ENCODE measurements at places on chromosomes 7 and 10.

GRCh38 chr7:22688084-22688483 is 38.9 kb upstream of the IL6 start:
- no peak for DNase-seq

GRCh38 chr10:31126593-31126992 is 94.9 kb upstream of the ZNF438 start:
- DNase-seq: no peak

DNA sequence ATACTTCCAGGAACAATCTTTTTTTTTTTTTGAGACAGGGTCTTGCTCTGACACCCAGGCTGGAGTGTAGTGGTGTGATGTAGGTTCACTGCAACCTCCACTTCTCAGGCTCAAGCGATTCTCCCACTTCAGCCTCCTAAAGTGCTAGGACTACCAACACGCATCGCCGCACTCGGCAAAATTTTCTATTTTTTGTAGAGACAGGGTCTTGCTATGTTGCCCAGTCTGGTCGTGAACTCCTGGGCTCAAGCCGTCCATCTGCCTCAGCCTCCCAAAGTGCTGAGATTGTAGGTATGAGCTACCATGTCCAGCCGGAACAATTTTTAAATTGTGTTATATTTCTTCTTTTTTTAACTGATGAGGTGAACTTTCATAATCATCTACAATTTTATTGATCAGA is 2.1 kb downstream of the ZNF511 start:
- no peak for DNase-seq

DNA sequence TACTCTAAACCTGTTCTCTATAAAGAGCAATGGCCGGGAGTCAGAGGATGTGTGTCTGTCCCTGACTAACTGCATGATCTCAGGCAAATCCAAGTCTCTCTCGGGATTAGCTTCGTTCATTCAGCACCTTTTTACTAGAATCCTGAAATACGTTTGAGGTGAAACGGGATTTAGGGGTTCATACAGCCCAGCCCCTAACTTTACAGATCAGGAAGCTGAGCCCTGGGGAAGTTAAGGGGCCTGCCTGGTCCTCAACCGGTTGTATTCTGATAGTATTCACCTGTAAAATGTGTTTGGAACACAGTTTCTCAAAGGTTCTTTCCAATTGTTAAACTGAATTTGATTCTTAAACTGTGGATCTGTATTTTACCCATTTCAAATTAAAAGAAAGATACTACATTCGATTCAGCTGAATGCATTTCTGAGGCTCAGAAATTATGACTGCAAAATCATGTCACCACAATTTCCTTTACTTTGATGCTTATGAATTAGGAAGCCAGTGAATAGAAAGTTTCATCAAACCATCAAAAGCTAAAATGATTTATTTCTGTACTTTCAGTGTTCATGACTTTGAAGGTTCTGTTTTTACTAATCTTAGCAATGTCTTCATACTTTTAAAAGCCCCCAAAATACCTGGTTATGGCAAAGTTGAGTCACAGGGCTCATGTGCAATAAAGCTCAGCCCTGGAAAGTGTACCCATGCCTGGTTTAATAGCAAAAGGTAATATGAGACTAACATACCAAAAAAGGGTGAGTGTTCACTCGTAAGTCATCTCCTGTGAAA is 28.9 kb upstream of the EZH2 start:
- DNase-seq: no peak

GRCh38 chr7:31175672-31176071 is 123.6 kb downstream of the ADCYAP1R1 start:
- no peak for DNase-seq

DNA sequence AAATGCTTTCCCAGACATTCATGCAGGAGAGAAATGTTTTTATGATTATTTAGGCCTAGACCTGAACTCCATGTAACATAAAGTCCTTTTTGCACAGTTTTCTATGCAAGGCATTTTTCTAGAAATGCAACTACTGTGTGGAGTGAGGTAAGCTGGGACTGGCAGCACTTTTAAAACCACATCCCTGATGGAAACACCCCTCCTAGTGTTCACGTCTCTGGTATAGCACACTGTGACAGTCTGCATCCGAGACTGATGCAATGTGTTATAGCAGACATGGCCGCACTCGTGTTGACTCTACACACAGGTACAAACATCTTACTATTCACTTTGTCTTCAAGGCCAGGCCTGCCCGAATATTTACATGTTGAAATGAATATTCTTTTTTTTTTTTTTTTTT is 19.3 kb upstream of the ERCC6 start:
- no peak for DNase-seq

GRCh38 chr10:43082746-43083145 is 5.9 kb downstream of the RET start:
- no peak for DNase-seq

DNA sequence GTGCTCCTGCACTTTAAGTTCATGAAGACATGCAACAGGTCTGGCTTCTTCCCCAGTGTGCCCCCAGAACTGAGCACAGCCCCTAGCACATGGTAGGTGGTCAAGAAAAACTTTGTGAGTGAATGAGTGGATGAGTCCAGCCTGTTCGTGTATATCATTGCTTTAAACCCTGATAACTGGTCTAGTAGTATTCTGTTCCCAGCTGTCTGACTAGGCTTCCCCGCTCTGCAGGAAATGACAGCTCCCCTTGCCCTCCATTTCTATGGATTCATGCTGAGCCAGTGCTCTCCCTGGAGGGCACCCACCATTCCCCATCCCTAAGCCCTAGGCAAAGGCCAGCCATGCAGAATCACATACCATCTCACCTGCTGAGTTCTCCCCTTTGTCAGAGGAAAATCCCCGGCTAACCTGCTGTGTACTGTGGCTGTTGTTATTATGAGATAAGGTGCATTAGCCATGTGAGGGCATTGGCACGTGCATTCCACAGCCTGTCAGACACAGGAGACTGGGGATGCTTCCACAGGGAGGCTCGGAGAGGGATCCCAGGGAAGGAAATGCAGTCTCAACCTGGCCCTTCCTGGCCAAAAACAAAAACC is 698.9 kb downstream of the GRID1 start:
- DNase-seq: no peak

- no peak for DNase-seq
These were observed 143.4 kb downstream of the HERPUD2 start for GRCh38 chr7:35551321-35552081.

DNA sequence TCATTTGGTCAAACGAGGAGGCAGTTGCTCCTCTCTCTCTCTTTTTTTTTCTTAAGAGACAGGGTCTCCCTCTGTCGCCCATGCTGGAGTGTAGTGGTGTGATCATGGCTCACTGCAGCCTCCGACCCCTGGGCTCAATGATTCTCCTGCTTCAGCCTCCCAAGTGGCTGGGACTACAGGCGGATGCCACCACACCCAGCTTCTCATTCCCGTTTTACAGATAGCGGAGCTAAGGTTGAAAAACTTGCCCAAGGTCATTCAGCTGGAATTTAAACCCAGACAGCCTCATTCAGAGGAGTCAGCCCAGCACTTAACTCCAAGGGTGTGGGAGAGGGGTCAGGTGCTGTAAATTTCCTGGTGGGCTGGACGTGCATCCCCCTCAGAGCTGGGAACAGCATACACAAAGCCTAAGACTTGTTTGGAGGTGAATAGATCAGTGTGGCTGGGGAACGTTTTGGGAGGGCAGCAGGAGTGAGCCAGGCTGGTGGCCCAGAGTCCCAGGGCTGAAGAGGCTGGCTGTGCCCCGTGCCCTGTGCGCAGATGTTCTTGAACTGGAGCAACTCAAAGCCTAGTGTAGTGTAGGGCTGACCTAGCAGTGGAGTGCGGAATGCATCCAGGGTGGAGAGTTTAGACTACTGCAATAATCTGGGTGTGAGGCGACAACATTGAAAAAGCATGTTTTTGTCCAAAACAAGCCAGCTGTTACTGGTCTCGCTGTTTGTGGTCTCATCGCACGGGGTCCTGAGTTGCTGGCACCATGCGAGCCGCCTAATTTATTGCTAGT is 2.3 kb downstream of the HTRA1 start:
- DNase-seq: no peak

DNA sequence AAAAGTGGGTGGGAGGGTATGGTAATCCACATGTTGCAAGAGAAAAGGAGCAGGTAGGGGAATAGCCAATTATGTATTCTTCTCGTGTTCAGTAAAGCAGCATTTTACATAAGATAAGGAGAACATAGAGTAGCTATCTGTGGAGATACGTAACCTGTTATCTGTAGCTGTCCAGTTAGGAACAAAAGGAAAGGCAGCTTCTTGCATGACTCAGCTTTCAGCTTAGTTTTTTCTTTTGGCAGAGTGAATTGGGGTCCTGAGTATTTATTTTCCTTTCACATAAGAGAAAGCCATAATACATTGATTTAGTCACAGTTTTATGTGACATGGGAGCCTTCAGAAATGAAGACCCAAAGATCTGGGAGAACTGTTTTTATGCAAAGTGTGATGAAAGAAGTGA is 116.7 kb upstream of the IMMP2L start:
- no peak for DNase-seq

DNA sequence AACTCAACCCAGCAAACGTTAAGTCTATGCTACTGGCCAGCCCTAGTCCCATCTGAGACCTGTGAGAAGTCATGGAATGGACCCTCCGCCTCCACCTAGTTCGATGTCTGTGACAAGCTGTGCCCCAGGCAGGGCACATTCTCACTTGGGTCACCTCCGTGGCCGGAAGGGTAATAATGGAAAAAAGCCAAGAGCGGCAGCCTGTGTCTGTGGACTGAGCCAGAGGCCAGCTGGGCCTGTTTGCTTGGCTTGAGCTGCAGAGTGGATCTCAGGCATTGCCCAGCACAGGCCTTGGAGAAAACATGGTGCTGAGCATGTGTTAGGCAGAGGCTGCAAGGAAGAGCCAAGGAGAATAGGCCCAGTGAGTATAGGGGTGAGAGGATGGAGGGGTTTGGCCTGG is 97.8 kb downstream of the GALNT17 start:
- no peak for DNase-seq

- peak; percentile 79 for DNase-seq
These were observed 172.6 kb downstream of the FAM107B start for GRCh38 chr10:14601872-14602725.

DNA sequence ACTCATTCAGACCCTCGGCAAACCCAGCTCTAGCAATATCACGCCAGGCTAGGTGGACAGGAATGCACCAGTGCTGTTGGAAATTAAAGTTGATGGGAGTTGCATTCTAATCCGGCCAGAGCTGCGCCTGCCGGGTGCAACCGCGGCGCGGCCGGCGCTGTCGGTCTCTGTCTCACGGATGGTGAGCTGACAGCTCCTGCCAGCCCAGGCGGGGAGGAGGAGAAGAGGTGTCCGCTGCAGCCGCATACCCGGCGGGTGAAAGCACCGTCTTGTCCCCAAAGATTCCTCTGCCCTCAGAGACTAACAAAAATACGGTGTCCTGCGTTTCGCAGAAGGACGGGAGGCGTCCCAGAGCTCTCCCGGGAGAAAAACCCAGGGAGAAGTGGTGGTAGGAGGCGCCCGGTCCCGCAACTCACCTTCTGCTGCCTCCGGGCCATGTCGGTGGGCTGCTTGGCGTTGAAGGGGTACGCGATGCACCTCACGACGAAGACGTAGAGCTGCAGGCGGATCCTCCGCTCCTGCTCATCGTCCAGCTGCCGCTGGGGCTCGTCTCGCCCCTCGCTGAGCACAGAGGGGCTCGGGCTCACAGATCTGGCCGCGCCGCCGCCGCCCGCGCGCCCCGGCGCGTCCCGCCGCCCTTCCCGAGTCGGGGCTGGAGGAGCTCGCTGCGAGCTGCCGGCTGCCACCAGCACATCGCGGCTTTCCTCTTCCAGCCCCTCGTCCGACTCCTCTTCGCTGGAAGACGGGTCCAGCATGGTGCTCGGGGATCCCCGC is 490 bp downstream of the CADPS2 start:
- no peak for DNase-seq

DNA sequence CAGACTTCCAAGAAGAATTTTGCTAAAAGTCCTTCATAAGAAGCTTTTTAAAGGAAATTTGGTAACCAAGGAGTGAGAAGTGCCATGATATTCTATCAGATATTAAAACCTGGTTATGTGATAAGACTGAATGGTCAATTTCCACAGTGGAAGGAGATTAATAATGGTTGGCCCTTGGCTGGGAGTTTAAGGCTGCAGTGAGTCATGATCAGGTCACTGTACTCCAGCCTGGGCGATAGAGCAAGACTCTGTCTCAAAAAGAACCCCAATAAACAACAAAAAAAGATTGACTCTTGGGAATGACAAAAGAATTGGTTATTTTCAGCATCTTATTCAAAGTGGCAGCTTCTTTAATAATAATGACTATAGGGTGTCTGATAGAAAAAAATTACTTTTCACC is 37.2 kb downstream of the EXOC4 start:
- DNase-seq: no peak

DNA sequence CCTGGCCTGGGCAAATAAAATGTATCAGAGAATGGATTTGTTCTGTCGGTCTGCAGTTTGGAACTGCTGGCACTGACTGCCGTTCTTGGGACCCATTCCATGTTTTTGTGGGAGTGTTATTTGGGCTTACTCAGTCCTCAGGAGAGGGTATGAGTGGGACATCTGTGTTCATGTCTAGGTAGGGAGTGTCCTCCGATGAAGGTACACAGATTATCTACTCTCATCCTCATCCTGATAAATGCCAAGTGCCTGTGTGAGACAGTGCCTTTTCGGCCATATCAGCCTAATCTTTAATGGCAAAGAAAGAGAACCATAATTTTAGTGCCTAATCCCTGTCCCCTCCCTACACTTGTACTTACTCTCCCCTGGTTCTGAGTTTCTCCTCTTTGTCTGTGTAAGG is 409.4 kb downstream of the REEP3 start:
- no peak for DNase-seq

DNA sequence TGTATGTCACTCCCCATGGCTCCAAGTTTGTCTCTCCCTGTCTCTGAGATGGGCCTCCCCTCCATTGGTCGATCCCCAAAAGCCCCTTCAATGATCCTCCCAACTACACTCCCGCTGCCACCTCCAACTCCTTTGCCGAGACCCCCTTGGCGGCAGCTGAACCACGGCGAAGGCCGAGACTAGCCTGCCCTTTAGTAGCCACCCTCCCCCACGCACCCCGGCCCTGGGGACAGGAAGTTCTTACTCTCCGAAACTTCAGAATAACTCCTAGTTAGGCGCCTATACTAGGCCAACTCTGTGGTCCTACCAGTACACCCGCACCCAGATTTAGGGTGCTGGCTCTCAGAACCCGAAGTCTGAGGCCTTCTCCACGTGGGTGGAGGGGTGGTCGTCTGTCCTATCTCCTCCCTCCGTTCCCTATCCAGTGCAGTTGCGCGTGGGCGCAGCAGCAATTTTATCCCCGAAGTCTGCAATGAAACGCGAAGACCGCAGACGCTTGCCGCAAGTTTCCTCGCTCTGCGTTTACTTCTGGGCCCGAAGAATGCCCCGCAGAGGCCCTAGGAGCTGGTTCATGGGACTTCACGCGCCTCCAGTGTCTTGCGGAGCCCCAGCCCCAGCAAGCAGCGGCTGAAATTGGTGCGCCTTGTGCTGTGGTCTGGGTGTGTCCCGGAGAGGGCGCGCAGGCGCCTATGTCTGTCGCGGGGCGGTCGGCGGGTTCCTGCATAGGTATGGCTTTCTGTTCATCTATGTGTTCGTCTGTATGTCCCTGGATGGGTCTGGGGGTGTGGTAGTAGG is 82.6 kb upstream of the SLF2 start:
- DNase-seq: no peak

GRCh38 chr7:98294798-98295382 is 13.4 kb downstream of the BRI3 start:
- peak; percentile 20 for DNase-seq

All from CD4-positive, alpha-beta T cell treated with Interleukin-1 beta for 1 hour (primary cell).